ENCODE measurements at places on chromosomes 2 and 18.

DNA sequence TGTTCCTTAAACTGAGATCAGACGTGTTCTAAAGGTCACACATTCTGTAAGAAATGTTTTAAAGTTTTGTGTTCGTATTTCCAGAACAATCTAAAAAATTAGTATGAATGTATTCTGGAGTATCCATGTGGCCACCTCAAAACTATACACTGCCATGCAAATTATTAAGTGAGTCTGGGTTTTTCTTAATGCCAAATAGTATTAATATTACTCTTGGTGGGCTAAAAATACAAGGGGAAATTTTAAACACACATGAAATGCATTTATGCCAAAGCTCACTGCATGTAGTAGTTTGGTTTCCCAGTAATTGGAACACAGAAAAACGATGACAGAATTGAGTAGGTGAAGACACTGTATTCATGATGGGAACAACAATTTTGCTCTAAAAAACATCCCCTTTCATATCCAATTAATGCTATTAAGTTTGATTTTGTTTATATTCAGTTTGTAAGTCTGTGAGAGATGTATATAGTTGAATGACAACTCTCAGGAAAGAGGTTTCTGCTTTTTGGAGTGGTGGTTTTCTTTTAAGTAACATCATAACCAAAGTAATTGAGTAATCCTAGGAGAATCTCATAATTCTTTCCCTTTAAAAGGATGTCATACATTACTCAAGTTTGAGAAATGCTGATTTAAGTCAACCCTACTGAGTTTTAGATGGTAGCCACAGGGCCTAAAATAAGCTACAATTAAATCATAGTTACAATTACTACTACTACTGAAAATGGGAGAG, 75.7 kb upstream of the CDCA7 start:
- no peak for DNase-seq

DNA sequence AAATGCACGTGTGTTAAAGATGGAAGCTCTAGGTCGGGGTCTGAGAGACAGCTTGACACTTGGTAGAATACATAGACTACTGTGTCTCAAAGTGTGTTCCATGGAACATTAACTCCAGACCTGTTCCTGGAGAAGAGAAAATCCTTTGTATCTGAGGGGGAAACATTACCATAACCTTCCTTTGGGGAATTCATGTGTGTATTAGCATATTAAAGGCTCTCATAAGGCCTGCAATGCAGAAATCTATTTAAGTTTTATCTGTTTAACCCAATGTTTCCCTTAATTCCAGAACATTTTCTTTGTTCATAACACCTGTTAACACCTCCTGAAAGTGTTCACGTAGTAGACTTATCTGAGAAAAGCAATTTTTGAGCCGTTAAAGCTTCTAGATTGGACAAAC, 99.5 kb downstream of the PLB1 start:
- no peak for DNase-seq

DNA sequence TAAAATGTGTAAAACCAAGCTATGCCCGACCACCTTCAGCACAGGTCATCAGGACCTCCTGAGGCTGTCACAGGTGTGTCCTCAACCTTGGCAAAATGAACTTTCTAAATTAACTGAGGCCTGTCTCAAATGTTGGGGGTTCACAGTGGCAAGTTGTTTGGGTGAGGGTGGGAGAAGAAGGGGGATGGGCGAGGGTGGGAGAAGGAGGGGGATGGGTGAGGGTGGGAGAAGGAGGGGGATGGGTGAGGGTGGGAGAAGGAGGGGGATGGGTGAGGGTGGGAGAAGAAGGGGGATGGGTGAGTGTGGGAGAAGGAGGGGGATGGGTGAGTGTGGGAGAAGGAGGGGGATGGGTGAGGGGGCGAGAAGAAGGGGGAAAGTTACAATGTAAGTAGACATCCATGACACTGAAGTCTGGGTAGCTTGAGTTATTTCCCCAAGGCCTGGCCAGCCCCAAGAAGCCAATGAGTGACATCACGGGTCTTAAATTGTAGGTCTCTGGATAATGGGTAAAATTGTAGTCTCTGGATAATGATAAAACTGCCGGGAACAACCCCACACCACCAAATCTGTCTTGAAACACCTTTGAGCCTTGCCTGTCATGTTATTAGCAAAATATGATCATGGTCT, 56.3 kb downstream of the TIMM21 start:
- no peak for DNase-seq

DNA sequence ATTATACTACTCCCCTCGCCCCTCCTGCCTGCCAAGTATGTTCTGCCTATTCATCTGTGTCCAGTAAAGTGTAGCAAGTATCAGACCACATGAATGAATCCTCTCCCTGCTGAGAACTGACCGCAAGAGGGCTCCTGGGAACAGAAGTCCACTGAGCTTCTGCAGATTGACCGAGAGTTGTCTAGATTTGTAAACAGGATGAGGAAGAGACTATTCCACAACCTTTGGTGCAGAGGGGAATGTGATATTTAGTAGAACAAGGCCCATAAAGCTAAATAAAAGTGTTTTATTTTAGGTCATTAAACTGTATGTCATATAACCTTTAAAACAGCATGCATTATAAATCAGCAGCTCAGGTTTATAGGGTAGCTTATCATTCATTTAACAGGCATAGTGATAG, 377.0 kb downstream of the DCC start:
- no peak for DNase-seq

DNA sequence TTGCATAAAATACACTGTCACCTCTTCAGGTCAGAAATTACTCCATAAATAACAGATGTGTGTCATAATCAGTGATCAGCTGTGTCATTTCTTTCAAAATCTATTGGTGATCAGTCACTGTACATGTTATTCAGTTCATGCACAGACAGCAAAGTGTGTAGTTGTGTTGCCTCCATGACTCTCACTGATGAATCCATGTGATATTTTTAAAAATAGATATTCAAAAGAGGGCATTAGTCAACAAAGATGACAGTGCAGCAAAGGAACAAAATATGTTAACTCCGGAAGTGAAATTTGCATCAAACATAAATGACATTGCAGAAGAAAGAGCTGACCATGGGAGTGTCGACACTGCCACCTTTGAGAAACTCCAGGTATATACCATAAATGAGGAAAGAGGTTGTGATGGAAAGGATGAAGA, 17.1 kb upstream of the MCM6 start:
- DNase-seq, result no peak

GRCh38 chr2:163182764-163183354, 344.3 kb upstream of the KCNH7 start:
- DNase-seq, result no peak

GRCh38 chr2:24945907-24946306, 25.8 kb downstream of the DNAJC27 start:
- no peak for DNase-seq

GRCh38 chr18:37565101-37565976, at the start of gene CELF4:
Gene CELF4 (minus strand): TSS chr18:37565798.
- DNase-seq, result no peak

DNA sequence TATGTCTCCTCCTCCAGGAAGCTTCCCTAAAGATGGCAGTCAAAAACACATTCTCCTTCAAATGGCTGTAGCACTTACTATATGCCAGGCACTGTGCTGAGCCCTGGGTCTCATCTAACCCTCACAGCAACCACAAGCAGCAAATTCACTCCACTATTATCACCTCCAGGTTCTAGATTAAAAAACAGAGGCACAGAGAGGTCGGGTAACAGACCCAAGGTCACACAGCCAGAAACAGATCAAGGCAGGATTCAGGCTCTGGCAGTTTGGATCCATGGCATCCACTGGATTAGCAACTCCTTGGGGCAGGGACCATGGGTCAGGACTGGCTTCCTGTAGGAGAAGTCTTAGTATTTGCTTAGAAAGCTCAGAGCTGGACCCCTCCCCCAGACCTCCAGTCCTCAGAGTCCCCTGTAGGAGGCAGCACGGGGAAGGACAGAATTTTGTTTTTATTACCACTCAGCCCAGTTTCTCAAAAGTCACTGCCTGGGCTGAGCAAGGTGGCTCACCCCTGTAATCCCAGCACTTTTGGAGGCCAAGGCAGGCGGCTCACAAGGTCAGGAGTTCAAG, 34.4 kb downstream of the ZFP36L2 start:
- DNase-seq, result peak; percentile 28

GRCh38 chr2:5740053-5740452, 47.9 kb downstream of the SOX11 start:
- no peak for DNase-seq

- DNase-seq, result no peak
Measured at GRCh38 chr2:123791684-123792083, 233.4 kb upstream of the CNTNAP5 start.

DNA sequence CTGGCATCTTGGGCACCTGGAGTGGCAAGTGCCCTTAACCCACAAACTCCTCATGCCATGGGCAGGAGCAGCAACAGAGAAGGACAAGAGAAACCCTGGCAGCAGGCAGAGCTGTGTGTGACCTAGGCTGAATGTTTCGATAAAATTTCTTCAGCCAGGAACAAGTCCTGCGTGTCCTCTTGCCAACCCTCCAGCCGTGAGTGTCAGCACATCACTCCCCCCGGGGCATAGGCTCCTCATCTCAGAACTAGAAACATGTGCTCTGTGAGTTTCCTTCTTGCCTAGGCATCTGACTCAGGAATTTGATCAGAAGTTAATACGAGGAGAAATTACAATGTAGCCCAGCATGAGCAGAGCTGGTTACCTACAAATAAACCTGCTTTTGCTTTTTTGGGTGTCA, 2.2 kb downstream of the ABCG8 start:
- no peak for DNase-seq

GRCh38 chr2:61177727-61178549, 15.9 kb downstream of the C2orf74 start:
- DNase-seq, result peak; percentile 48

DNA sequence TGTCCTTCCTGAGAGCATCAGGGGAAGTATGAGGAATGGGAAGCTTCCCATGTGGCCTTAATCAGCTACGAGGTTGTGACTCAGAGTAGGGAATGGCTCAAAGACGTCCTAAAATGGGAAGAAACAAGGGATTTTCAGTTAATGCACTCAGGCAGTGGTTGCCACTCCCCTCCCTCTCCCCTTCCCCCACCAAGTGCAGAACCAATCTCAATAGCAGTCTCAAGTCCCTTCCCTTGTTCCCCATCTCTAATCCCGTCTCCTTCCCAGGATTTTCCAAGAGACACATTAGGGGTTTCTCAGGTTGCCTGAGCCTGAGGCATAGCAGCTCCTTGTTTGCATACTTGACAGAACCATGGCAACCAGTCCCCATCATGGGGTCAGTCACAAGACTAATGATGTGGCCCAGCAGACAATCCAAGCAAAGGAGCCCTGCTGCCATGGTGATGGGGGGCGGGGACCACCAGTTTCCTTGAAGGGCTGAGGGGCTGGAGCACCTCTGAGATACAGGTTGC, 18.2 kb upstream of the RESP18 start:
- no peak for DNase-seq

GRCh38 chr18:62183578-62184195, 3.2 kb downstream of the PIGN start:
- peak; percentile 15 for DNase-seq

DNA sequence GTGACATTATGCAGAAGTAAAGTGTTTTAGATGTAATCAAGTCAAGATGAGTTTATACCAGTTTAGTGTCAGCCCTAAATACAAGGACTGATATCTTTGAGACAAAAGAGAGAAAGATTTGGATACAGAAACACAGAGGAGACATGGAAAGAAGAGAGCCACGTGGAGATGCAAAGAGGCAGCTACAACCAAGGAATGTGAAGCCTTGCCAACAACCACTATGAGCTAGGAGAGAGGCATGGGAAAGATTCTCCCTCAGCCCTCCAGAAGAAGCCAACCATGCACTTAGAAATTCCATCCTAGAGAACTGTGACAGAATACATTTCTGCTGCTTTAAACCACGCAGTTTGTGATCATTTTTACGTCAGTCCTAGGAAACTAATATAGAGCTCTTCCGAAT, 217.2 kb downstream of the DOK6 start:
- no peak for DNase-seq

DNA sequence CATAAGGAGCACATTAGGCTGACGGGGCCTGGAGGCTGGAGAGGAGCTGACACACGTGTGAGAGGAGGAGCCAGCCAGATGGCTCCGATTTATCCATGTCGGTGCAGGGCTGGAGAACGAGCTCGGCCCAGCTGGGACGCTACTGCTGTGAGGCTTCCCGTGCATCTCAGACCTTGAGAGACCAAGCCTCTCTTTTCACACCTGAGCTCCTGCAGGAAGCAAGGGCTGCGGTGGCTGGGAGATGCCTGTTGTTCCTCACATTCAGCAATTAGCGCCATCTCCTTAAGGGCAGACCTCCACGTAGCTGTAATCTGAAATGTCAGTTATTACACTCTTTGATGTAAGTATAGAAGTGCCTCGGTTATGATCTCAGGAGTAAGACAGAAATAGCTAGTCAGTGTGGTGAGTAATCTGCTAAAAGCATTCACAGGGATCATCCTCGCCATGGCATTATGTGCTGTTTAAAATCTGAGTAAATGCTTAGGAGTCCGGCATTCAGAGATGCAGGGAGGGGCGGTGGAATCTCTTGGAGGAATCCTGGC, 107.9 kb downstream of the PRKCE start:
- DNase-seq, result no peak

DNA sequence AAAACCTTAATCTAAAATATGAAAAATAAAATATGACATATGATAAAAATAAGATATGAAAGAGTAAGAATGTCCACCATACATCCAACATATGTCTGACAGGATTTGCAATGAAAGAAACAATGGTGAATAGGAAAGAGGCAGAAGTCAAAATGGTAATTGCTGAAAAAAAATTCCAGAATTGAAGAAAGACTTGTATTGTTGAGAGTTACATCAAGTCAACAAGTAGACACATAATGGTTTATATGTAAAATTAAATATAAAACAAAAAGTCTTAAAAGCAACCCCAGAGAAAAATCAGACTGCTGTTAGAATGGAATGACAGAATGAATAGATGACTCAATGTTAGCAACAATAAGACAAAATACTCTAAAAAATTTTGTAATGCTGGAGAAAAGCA, 255.1 kb downstream of the DOK6 start:
- no peak for DNase-seq

GRCh38 chr18:10230072-10230471, 224.4 kb upstream of the APCDD1 start:
- no peak for DNase-seq

DNA sequence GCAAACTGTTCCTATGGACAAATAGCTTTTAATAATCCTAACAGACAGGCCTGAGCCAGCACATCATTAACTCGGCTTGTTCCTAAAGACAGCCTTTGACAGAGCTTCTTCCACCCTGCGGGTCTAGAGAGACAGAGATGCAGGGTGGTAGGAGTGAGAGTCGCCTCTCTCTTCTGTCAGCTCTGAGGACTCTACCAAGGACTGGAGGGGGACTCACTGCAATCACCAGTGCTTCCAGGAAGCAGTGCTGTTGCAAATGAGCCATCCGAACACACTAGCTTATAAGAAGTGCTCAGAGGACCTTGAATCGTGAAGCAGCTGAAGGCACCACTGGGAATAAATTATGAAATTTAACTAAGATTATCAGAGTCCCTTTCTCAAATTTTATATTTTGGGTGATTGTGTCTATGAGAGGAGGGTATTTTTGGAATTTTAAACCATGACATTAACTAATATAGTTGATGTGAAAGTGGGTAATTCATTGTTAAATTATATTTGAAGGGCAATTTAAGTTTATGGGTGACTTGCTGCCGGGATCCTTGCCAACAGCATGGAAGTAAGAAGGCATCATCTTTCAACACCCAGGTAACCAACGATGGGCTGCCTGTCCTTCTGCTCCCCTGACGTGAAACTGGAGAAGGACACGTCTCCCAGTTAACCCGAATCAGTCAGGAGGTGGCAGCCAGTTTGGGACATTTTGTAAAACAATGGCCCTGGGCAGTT, 43.6 kb upstream of the PXDN start:
- no peak for DNase-seq
